ENCODE measurements at places on chromosomes 1 and 21. TPM values are rescaled to one million over a fixed set of nuclear protein-coding genes. Genes with fewer than 3 reads are reported as not detected.
A peak's percentile ranks its signal among the peaks of the same experiment; 100 is the strongest.

Gene FCGR3A
- not detected for total RNA-seq

Gene C1QA
- total RNA-seq: not detected

Gene CFHR4
- not detected for total RNA-seq

Gene ACADM
- 41.3 TPM for total RNA-seq

Gene COL9A2
- total RNA-seq: 18.9 TPM

Gene CLDN17
- not detected for total RNA-seq

DNA sequence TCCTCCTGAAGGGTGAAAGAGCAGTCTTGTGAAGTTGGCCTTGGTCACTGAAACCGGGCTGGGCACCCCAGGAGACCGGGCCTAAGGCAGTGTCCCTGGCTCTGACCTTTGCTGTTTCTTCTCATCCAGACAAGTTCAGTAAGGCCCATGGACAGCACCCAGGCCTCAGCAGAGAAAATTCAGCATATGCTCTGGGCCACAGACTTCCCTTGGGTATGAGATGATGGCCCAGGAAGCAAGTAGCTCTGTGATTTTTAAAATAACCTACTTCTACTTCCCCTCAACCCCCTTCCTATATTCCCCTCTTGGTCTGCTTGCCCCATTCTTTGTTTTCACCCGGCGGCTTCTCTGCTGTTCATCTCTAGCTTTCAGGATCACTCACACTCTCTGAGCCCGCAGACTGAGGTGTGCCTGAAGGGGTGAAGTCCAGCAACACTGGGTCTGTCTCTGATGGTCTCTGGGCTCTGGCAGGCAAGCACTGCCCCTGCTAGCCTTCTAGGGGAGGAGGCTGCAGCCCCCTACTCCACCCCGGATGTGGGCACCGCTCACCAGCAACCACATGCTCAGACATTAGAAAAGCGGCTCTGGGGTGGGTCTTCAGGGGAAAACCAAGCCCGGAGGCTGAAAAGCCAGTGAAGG, 2.9 kb upstream of the GPR25 start:
- ATAC-seq: peak; percentile 77

- ATAC-seq: peak; percentile 18
Observed at GRCh38 chr1:1616045-1616790, 918 bp downstream of the MIB2 start.

DNA sequence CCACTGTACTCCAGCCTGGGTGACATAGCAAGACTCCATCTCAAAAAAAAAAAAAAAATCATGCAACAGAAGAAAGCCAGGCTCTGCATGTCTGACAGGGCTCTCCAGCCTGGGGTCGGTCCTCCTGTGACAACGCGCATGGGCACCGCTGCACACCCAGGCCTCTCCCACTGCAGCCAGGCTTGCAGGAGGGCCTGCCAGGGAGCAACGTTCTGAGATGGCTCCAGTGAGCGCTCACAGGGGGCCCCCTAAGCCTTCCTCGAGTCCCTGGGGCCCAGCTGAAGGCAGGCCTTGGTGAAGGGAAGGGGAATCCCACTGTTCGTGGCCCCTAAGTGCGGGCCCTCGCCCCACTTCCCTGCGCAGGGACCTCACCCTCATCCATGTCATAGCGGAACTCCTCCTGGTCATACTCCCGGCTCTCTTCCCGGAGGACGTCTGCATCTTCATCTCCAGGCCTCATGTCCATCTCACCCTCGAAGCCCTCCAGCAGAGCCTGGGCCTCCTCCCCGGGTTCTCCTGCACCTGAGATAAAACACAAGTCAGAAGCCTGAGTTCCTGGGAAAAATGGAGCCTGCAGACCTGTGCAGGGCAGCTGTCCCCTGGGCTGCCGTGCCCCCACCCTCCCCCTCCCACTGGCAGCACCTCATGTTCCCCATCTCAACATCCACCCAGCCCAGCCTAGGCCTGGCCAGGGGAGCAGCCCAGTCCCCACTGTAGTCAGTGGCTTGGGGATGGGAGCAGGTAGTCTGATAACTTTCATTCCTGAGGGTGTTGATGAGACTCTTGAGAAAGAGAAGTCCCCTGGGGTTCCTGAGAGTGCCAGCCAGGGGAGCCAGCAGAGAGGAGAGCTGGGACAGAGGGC, 20.3 kb downstream of the RSPH1 start:
- ATAC-seq: no peak

DNA sequence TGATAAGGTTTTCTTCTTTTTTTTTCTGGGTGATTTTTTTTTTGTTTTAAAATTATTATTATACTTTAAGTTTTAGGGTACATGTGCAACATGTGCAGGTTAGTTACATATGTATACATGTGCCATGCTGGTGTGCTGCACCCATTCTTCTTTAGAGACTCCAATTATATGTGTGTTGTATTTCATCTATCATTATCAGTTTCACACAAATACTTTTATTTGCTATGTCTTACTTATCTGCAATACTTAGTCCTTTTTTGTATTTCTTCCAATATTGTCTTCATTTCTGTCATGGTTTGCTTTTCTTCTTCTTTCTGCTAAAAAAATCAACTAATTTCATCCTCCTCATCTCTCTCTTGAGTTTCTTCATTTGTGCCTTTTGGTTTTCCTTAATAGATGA, 3.9 kb upstream of the PDE4B start:
- no peak for ATAC-seq

DNA sequence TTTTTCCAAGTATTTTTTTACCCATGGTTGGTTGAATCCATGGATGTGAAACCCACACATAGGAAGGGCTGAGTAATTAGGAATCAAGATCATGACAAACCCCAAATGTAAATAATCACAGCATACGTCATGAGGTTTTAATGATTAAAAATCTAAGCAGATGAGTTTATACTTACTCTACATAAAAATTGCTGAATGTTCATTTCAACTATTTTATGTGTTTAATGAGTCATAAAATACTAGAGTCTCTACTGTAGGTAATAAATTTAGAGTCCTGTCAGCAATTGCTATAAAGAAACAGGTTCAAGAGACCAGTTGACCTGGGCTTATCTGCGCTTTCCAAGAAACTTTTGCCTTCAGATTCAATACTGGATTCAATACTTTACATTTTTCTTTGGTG, 18.2 kb downstream of the CTH start:
- ATAC-seq: no peak

DNA sequence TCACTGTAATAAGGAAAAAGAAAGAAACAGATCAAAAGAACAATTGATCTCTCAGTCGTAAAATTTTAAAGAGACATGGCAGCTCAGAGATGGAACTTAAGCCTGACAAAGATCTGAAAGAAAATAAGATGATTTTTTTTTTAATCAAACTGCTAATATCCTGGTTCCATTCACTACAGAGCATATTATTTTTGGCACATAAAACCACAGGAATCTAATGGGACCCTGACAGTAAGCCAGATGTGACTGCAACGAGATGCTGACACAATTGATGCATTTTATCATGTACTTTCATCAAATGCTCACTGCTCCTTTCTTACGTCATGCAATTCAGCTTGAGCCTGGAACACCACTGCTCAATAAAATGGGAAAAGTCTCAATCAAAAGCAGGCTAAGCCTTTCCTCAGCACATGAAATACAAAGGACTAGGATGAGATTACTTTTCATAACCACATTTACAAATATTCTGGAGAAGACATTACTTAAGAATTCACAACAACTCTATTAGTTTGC, 16.6 kb downstream of the GPATCH2 start:
- ATAC-seq: no peak

DNA sequence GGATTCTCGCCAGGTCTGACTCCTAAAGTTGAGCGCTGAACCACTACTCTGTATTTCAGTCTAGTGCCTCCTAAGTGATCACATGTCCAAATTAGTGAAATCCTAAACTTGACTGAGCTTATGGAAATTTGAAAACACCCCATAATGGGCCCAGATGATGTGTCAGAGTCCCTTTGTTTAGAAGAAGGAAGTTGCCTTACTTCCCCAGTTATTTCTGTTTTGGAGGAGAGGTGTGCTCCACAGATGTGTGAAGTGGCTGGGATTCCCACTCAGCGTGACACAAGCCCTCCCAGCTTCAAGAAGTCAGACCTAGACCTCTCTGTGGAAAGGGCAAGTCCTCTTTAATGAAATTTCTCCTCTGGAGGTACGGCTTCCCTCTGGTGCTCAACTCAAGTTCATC, 188.8 kb downstream of the TTLL7 start:
- no peak for ATAC-seq
